ENCODE measurements at places on chromosomes 7 and 10.

DNA sequence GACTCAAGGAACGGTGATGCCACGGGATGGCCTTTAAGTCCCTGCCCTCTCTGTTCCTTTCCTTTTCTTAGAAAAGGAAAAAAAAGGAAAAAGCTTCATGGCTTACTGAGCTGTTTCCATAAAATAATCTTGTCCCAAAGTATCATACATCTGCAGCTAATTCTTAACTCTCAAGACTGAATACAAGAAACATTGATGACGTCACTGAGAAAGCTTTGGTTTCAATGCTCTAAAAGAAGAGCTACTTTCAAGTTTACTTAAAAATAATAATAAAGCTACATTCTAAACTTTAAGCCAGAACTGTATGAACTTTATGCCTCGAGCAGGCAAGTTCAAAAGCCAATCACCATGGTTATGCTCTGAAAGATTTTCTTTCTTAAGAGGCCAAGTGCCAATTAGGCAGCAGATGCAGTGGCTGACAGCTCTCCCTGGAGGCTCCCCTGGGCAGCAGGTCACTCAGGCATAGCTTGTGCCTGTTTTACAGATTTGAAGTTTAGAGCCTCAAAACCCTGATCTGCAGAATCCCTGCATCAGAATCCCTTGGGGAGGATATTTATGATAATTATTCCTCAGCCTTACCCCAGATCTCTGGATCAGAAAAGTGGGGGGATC lies 165.0 kb downstream of the CHN2 start:
- no peak for DNase-seq

DNA sequence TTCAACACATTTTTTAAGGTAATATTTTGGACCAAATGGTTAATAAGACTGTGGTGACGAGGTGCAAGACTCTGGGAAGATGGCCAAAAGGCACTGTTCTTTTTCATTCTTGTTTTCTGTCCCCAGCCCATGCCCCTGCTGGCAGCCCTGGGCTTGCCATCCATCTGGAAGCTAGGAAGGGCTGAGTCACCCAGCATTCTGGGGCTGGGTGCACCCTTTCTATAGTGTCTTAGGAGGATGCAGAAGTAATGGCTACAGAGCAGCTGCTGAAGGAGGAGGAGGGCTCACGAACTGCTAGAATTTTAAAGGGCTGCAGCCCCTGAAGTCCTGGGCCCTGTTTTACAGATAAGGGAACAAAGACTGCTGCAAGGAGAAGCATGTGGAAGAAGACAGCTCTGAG lies 42.8 kb upstream of the ZNF32 start:
- no peak for DNase-seq

GRCh38 chr7:97468493-97468892 lies 263.4 kb upstream of the TAC1 start:
- no peak for DNase-seq

GRCh38 chr7:39678930-39679709 lies 55.7 kb downstream of the RALA start:
- no peak for DNase-seq

- DNase-seq: no peak
These were observed 191.8 kb upstream of the CDCA7L start for GRCh38 chr7:22137466-22137865.

Data from CD4-positive, alpha-beta T cell treated with Interleukin-2 at 100 ng/mL for 4 hours (primary cell).